Activated naive CD4-positive, alpha-beta T cell treated with anti-CD3 and anti-CD28 coated beads, Interleukin-2, amount 50 U/mL, for 72 hours (primary cell): ENCODE measurements at places on chromosomes 11 and 22. TPM values are rescaled to one million over a fixed set of nuclear protein-coding genes. Genes with fewer than 3 reads are reported as not detected.

PYGM gene
- 0.87 TPM for total RNA-seq

RASSF10 gene
- not detected for total RNA-seq

DUSP8 gene
- 1.1 TPM for total RNA-seq

CRYBA4 gene
- total RNA-seq: not detected

RAB3IL1 gene
- total RNA-seq: not detected

F2 gene
- total RNA-seq: not detected
